Stimulated activated CD8-positive, alpha-beta memory T cell treated with anti-CD3 and anti-CD28 coated beads, Interleukin-7, amount 100 ng/mL, for 1 hour (primary cell): ENCODE measurements at places on chromosomes 13 and 19.

GRCh38 chr13:77725071-77725470 is 27.6 kb downstream of the SLAIN1 start:
- no peak for DNase-seq

GRCh38 chr19:53908106-53908934 is 758 bp upstream of the CACNG7 start:
- no peak for DNase-seq

GRCh38 chr19:39479916-39480315 is 722 bp upstream of the TIMM50 start:
- no peak for DNase-seq

GRCh38 chr13:38385153-38385891 is 35.7 kb downstream of the UFM1 start:
- DNase-seq: no peak

GRCh38 chr13:60114499-60115028 is 49.2 kb downstream of the DIAPH3 start:
- DNase-seq: no peak

DNA sequence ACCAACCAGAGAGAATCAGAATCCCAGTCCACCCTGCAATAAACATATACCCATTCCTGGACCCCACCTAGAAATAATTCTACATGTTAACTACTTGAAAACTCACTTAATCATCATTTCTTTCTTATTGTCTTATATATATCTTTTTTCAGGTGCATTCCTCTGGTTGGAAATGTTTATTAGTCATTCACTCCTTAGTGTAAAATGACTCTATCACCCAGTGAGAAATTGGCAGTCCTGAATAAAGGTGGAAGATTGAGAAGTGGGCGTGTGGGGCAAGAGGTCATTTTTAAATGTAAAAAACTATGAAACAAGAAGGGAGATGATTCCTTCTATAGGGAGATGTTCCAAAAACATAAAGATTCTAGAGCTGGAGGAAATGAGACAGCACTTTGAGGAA is 101.2 kb upstream of the MBNL2 start:
- DNase-seq: no peak

GRCh38 chr19:2080336-2080988 is 15.7 kb downstream of the MOB3A start:
- DNase-seq: no peak
